ENCODE measurements at places on chromosomes 7 and 10. TPM values are rescaled to one million over a fixed set of nuclear protein-coding genes. Genes with fewer than 3 reads are reported as not detected.
A peak's percentile ranks its signal among the peaks of the same experiment; 100 is the strongest.

- no peak for DNase-seq
Observed at GRCh38 chr10:26095781-26096180, 120.8 kb upstream of the GAD2 start.

DNA sequence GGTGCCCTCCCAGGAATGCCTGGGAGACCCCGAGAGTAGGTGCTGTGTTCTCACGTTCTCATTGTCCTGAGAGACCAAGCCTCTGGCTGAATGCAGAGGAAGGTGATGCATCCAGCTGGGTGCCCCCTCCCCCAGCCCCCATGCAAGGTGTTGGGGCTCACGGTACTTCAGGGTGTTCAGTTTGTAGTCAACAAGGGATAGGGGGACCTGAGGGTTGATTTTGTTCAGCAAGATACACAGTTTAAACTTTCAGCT lies 60.4 kb upstream of the DUSP5 start:
- no peak for DNase-seq

GRCh38 chr7:11237742-11238141 lies 264.1 kb downstream of the PHF14 start:
- DNase-seq = peak; percentile 52

DNA sequence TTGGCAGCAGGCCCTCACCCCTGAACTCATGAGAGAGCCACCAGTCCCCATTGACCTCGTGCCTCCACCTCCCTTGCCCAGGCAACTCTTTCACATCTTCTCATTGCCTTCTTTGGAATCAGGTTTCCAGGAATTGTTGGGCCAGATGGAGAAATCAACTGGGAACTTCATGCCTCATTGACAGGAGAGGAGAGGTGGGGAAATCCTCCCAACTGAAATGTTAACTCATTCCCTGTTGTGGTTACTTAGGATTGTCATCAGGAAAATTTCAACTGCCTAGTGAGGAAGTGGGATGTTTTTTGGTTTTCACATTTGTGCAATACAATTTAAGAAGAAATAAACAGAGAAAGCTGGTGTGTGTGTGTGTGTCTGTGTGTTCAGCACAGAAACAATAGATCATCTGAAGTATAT lies 106.6 kb upstream of the INHBA start:
- no peak for DNase-seq

DNA sequence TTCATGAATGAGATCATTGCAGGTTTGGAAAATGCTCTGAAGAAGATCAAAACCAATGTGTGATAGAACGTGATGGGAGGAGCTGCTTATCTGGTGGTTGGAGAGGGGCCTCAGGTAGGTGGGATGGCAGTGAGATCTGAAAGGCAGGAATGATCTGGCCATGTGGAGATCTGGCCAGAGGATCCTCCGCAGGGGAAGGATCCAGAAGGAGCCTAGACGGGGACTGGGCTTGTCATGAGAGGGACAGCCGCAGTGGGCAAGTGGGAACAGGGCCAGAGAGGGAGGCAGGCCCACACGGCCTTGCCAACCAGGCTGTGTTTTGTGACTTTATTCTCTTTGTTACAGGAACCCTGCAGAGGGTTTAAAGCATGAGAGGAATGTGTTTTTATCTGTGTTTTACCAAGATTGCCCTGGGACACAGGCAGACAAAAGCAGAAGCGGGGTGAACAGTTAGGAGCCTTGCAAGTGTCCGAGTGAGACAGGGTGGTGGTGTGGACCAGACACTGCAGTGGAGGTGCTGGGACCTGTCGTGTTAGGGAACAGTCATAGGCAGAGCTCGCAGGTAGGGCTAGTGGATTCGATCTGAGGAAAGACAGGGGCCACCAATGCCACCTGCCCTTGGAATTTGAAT lies 66.6 kb downstream of the TLL2 start:
- DNase-seq = no peak

The CFAP69 gene
- 1.7 TPM for total RNA-seq

Measured in left lobe of liver (tissue), 2 donors.